ENCODE measurements at places on chromosomes 6 and 20.

GRCh38 chr6:83411731-83412130 lies 19.1 kb downstream of the ME1 start:
- DNase-seq = no peak

GRCh38 chr6:140879946-140880345 lies 1252.8 kb upstream of the GJE1 start:
- no peak for DNase-seq

DNA sequence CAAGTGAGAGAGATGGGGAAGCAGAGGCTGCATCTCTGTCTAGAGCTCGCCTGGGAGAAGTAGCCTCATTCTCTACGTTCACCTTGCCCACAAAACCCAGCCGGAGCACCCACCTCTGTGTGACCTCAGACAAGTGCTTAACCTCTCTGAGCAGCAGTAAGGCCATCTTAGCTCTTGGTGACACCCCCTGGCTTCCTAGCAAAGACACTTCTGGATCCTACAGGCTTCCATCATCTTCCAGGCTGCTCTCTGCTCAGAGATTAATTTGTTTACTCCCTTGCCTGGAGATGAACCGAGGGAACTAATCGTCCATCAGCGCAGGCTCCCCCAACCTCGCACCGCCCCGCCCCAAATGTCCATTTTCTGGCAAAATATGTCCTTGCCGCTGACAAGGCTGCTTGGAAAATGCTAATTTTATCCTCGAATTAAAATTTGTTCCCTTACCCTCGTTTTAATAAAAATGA lies 24.0 kb upstream of the CTNNBL1 start:
- no peak for DNase-seq

DNA sequence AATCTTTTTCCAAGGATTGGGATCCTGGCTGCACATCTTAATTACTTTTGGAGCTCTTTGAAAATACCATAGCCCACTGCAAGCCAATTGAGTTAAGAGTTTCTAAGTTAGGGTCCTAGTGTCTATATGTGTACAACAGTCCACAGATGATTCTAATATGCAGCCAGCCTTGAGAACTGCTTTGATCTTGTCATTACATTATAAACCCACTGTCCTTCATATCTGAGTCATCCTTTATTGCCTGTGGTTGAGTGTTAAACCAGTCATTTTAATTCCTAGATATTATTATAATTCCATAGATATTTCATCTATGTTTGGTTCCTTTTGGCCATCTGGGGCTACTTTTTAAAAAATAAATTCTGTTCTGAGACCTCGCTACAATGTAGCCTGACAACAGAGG lies 24.1 kb downstream of the MCM8 start:
- DNase-seq = no peak

- DNase-seq = no peak
Observed at GRCh38 chr20:61832181-61832580, 233.5 kb downstream of the TAF4 start.

GRCh38 chr6:32147401-32148132 lies 4.2 kb downstream of the PRRT1 start:
- no peak for DNase-seq

- DNase-seq = no peak
Observed at GRCh38 chr20:25733903-25734302, 37.2 kb upstream of the ZNF337 start.

- no peak for DNase-seq
Observed at GRCh38 chr6:144149558-144149893, 791 bp upstream of the STX11 start.

DNA sequence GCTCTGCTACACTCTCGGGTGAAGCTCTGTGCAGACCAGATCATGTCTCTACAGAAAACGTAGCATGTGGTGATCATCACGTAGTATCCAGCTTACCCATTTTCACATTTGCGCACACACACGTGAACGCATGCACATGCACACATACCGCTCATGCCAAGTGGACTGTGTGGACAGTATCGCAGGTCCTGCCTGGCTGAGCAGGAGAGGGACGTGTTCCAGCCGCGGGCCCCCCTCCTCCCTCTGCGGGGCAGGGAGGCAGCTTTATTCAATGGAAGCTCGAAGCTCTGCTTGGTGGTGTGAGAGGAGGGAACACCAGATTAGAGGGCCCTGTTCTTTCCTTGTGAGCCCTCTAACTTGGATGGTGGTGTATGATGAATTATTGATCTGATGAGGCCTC lies 51.1 kb downstream of the CDH26 start:
- no peak for DNase-seq

DNA sequence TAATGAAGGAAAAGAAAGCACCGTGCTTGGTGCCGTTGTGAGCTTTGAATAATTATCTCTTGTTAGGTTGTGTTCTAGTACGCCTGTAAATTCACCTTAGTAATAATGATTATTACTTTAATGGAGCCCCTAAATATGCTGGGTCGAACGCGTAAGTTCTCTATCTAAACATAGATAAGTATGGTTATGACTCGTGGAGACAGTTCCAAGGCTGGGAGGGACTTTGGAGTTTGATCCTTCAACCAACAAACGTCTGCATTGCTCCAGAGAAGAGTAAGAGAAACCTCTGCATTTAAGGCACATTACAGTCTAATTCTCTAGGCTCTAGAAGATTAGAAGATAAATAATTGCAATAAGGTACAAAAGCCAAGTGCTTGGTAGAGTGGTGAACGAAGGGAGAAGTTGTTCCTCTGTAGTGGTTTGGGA lies 514 bp downstream of the ACOT13 start:
- DNase-seq = no peak
